ENCODE measurements at places on chromosomes 4 and X. TPM values are rescaled to one million over a fixed set of nuclear protein-coding genes. Genes with fewer than 3 reads are reported as not detected.

Gene UNC5C
- under 0.01 TPM for total RNA-seq

Gene ADH1C
- total RNA-seq = not detected

Gene NAT8L
- 0.09 TPM for total RNA-seq

Gene PSAPL1
- total RNA-seq = not detected

Gene BEX5
- total RNA-seq = 3.9 TPM

Gene NXF2B
- total RNA-seq = not detected

Gene ARHGAP36
- total RNA-seq = 0.09 TPM

Gene CLTRN
- total RNA-seq = 0.09 TPM

Gene ARMCX4
- 4.5 TPM for total RNA-seq

Gene CXCL6
- total RNA-seq = 1.2 TPM

Gene SLC25A5
- 275 TPM for total RNA-seq

Gene ADGRG2
- total RNA-seq = 0.09 TPM

Gene CFP
- 0.81 TPM for total RNA-seq

Gene NEIL3
- 2.8 TPM for total RNA-seq

Gene DMP1
- not detected for total RNA-seq

Gene FAM47A
- total RNA-seq = not detected

Gene FOXR2
- total RNA-seq = not detected

Gene MND1
- total RNA-seq = 2.4 TPM

Gene SPARCL1
- not detected for total RNA-seq

Gene PCDH7
- 22.9 TPM for total RNA-seq

Gene GYPE
- not detected for total RNA-seq

Gene GPRIN3
- total RNA-seq = 3.2 TPM

Gene POLR2B
- 137 TPM for total RNA-seq

Gene CCDC158
- total RNA-seq = not detected

Gene ZGRF1
- total RNA-seq = 7.4 TPM

Gene BCORL1
- total RNA-seq = 1.3 TPM

Gene HOPX
- total RNA-seq = 3.7 TPM

Gene WNK3
- 0.66 TPM for total RNA-seq

Gene P2RY8
- not detected for total RNA-seq

Gene SCML2
- total RNA-seq = 1.3 TPM

Gene HUWE1
- 96.2 TPM for total RNA-seq

Gene KIAA1210
- total RNA-seq = not detected

Gene PCDH19
- total RNA-seq = 0.47 TPM

Gene TMEM150C
- 3.0 TPM for total RNA-seq

Gene PAGE2
- total RNA-seq = not detected

Gene RAB9B
- 0.28 TPM for total RNA-seq

Gene SCML1
- total RNA-seq = 6.8 TPM

Gene MTNR1A
- not detected for total RNA-seq

Gene TAF7L
- 0.09 TPM for total RNA-seq

Gene UBQLN2
- 3.2 TPM for total RNA-seq

Gene TDO2
- total RNA-seq = not detected

Gene EXOC1L
- total RNA-seq = not detected

Gene F8A2
- not detected for total RNA-seq

Gene SHROOM3
- 5.5 TPM for total RNA-seq

Gene MGST2
- total RNA-seq = 69.4 TPM

Gene C1QTNF7
- total RNA-seq = not detected

Gene EDNRA
- 5.0 TPM for total RNA-seq

Gene GASK1B
- 99.3 TPM for total RNA-seq

Gene MAGEA2
- total RNA-seq = not detected

Gene COL25A1
- total RNA-seq = 4.6 TPM

Gene ANXA10
- 0.85 TPM for total RNA-seq

Gene PDCL2
- not detected for total RNA-seq

Gene DOK7
- not detected for total RNA-seq

Gene KLKB1
- not detected for total RNA-seq

Gene XAGE2
- not detected for total RNA-seq

Gene CYSLTR1
- total RNA-seq = not detected

Gene ATP1B4
- total RNA-seq = not detected

Gene TREX2
- total RNA-seq = 2.8 TPM

Gene PDHA2
- not detected for total RNA-seq

All from endothelial cell of coronary artery (primary cell).